ENCODE measurements at places on chromosomes 12 and 14.

GRCh38 chr14:67187826-67188225 is 1.4 kb upstream of the GARIN2 start:
- peak; percentile 49 for DNase-seq

- DNase-seq: no peak
These were observed 68.8 kb downstream of the SLCO1A2 start for GRCh38 chr12:21265932-21266331.

GRCh38 chr12:27237790-27238771 is 6.0 kb upstream of the STK38L start:
- DNase-seq: no peak

- DNase-seq: no peak
These were observed 7.6 kb downstream of the TECPR2 start for GRCh38 chr14:102370305-102370809.

DNA sequence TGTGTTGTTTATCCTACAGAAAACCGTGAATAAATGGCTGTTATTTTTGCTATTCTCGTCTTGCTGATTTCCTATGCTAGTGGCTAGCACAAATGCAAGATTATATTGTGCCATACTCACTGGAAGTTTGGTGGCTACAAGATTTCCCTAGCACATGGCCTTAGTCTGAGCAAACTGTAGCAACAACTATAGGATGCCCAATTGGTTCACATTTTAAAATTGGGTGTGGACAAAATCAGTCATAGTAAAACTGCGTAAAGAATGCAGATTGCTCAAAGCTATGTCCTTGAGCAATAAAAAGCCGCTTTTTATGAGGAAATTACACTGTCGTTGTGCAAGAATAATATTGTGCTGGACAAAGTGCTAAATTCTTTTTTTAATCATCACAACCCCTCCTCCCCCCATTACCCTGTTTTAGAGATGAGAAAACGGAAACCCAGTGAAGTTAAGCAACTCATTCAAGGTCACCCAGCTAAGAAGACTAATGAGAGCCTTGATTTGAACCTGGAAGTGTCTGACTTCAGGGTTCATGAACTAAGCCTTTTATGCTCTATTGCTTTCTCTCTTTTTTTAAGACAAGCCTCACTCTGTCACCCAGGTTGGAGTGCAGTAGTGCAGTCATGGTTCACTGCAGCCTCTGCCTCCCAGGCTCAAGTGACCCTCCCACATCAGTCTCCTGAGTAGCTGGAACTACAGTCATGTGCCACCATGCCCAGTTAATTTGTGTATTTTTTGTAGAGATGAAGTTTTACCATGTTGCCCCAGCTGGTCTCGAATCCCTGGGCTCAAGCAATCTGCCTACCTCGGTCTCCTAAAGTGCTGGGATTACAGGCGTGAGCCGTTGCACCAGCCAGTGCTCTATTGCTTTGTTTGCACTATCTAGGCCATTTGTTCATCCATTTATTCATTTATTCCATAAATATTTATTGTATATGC is 73.6 kb downstream of the SRGAP1 start:
- DNase-seq: peak; percentile 99

GRCh38 chr12:99745121-99745520 is 97.6 kb downstream of the GARIN6 start:
- DNase-seq: no peak

DNA sequence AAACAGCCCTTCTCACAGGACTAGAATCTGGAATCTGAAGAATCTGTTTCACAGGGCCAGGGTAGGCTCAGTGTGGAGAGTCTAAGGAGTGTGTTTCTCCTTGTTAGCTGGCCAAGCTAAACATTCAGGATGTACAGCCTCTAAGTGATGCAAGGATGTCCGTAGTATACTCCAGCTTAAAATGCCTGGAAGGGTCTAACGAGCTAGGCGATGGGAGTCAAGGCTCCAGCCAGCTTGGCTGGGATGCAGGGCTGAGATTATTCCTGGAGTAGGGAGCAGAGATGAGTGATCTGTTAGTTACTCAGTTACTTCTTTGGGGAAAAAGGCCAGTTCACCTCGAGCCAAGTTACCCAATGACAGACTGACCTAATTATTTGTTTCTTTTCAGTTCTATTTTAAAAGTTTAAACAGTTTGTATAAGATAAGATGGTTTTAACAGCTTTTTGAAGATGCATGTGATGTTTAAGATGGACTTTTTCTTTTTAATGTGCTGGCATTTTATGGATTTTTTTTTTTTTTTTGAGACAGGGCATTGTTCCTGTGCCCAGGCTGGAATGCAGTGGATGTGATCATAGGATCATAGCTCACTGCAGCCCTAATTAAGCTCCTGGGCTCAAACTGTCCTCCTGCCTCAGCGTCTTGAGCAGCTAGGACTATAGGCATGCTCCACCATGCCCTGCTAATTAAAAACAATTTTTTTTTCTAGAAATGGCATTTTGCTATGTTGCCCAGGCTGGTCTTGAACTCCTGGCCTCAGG is 41.1 kb downstream of the SYNE2 start:
- peak; percentile 90 for DNase-seq

DNA sequence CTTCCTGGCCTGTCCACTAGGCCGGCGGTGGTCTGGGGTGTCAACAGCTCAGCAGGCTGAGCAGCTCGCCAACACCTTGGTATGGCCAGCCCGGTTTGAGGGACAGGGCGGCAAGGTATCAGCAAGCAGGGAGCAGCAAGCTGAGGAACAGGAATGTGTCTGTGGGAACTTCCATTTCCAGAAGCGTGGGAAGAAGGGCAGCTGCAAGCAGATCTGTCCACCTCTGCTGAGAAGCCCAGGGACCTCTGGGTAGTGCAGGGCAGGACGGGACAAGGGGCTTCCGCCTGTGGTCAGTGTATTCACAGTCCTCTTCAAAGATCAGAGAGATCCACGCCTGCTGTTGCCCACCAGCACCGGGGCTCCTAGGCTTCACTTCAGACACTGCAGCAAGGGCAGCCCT is 36.0 kb downstream of the ACTN1 start:
- no peak for DNase-seq

DNA sequence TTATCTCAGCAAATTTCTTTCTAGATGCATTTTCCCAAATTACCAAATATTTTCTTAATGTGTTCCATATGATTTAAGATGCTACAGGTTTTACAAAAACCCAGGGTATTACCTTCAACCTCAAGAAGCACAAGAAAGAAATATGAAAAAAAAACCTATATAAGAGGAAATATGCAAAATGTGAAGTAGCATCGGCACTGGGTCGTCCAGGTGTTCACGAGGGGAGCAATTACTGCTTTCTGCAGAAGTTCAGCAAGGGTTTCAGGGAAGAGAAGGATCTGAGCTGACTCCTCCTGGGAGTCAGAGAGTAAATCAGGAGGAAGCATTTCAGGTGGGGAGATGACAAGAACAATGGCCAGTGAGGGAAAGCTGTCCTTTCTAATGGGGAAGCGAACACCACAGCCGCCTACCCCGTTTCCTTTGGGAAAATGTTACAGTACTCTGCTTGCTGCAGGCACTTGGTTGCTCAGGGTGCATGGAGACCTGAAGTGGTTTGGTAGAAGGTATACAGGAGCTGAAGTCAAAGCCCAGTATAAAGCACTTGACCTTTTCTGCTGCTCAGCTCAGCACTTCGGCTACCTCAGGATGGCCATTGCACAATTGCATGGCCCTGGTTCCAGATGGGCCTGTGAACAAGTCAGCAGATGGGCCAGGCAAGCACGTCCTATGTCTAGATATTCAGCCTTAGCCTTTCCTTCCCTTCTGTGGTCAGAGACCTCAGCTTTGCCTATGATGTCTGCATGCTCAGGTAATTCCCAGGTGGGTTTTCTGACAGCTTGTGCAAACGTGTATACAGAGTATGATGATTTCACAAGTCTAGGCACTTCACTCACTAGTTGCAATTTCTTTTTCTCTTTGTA is 155.6 kb downstream of the PAX9 start:
- DNase-seq: no peak

- peak; percentile 83 for DNase-seq
These were observed 12.2 kb downstream of the CAPZA3 start for GRCh38 chr12:18750085-18750484.

DNA sequence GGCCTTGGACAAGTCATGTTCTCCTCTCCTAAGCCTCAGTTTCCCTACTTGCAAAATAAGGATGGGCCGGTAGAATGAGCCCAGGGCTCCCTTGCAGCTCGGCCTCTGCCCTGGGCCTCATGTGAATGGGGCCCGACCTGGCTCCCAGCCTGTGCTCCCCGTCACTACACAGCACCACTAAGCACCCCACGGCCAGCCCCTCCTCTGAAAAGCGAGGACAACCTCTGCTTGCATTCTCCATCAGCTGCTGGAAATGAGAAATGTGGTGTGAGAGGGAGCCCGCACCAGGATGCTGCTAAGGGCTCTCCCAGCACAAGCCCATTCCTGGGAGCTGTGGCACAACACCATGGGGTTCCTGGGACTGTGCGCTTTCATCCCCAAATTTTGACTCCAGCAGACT is 10.2 kb downstream of the SLC25A47 start:
- DNase-seq: no peak

DNA sequence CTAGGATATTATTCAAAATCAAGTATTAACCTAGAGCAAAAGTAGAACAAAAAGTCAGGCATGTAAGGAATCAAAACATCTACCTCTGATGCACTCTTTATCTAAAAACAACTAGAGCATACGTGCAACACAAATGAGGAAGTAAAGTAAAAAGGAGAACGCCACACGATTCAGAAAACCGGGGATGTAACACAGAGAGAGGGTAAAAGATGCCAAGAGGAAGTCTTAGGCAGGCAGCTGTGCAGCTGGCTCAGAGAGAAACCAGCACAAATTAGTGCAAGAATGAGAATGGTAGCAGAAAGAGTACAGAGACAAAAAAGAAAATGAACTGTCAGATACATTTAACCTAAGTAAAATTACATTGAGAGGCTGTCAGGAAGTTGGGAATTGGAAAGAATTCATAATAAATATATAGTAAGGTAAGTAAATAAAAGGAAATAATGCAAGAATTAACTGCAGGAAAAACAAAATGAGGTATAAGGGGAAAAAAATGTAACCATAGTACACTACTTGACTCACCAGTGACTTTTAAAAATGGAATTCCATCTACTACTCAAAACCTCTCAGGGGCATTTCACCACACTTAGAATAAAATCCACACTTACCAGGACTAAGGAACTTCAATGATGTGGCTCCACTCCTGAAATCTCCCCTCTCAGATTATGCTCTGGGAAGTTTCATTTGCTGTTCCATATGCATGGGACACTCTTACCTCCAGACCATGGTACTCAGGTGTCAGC is 17.1 kb downstream of the BCAT1 start:
- no peak for DNase-seq

- DNase-seq: peak; percentile 22
These were observed 70.4 kb upstream of the SLCO1C1 start for GRCh38 chr12:20624718-20625117.

GRCh38 chr12:52306731-52307130 is 14.5 kb downstream of the KRT83 start:
- no peak for DNase-seq

DNA sequence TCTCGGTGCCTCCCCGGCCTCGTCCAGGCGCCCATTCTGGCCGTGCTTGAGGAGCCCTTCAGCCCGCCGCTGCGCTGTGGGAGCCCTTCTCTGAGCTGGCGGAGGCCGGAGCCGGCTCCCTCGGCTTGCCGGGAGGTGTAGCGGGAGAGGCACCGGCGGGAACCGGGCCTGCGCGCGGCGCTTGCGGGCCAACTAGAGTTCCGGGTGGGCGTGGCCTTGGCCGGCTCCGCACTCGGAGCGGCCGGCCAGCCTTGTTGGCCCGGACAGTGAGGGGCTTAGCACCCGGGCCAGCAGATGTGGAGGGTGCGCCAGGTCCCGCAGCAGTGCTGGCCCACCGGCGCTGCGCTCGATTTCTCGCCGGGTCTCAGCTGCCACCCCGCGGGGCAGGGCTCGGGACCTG is 168.7 kb upstream of the RPL10L start:
- no peak for DNase-seq

- DNase-seq: peak; percentile 7
These were observed 896.0 kb downstream of the GALC start for GRCh38 chr14:87097015-87097414.

DNA sequence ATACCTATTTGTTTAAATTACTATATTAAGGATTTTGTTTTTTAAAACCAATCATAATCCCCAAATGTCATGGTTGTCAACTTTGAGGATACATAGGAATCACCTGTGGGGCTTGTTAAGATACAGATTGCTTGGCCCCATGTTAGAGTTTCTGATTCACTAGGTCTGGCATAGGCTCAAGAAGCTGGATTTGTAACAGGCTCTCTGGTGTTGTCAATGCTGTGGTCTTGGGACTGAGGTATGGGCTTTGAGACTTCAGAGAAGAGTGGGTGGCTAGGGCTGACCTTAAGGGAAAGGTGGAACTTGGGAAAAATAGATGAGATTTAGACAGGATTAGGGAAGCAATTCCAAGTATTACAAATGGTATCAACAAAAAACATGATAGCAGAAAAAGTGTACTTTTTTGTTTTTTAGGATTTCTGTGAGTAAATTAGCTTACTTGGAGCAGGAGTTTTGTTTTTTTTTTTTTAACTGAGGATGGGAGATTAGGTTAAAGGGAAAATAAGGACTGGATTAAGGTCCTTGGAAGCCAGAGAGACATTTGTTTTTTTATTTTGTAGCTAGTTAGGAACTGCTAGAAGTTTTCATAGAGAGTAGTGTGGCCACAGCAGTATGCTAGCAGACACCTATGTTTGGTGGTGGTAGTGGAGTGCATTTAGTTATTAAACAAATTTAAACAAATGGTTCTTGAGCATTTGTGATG is 88.6 kb downstream of the RAD51B start:
- DNase-seq: peak; percentile 7

GRCh38 chr14:72129291-72129690 is 197.1 kb downstream of the RGS6 start:
- DNase-seq: no peak

DNA sequence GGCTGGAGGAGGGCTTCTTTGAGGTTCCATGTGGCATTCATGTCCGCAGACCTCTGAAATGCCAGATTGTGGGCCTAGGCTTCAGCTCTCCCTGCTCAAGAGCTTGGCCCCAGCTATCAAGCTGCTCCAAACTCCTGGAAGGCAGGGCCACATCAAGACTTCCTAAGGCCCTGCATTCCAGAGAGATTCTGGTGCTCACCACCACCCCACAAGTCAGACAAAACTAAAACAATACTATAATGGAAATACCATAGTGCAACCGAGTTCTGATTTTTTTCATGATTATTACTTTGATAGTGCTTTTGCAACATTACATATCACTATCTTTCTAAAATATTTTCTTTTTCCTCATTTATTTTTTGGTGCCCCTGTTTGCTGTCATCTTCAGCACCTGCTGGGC is 86.3 kb downstream of the CALM1 start:
- no peak for DNase-seq

DNA sequence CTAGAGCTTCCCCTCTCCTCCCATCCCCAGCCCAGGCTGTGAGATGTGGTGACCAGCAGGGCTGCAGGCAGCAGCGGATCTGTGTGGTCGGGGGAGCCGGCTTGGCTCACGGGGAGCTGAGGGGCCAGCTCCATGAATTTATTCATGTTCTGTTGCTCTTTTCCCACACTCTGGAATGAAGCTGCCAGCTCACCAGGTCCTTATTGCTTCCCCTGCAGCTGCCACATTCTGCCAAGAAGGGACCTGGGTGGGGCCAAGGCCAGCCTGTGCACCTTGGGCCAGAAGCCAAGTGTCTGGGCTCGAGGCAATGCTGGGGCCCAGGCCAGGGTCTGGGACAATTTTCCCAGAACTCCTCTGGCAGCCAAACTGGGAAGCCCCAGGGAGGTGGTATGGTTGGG is 2.5 kb upstream of the C1QL4 start:
- DNase-seq: no peak
